Renal pelvis (tissue), 12 donors: ENCODE measurements at places on chromosomes 2 and 18. TPM values are rescaled to one million over a fixed set of nuclear protein-coding genes. Genes with fewer than 3 reads are reported as not detected.

The KCNE4 gene
- 10.7 TPM for polyA plus RNA-seq

The POTEI gene
- polyA plus RNA-seq = 0.50 TPM

The SDC1 gene
- 34.5 TPM for polyA plus RNA-seq

The FZD7 gene
- polyA plus RNA-seq = 72.0 TPM

The IL1F10 gene
- not detected for polyA plus RNA-seq
